Stimulated activated CD4-positive, alpha-beta T cell treated with anti-CD3 and anti-CD28 coated beads, Interleukin-12 subunit alpha, Interleukin-12 subunit beta, amount 100 ng/mL, for 24 hours (primary cell): ENCODE measurements at places on chromosomes 5 and 9.

DNA sequence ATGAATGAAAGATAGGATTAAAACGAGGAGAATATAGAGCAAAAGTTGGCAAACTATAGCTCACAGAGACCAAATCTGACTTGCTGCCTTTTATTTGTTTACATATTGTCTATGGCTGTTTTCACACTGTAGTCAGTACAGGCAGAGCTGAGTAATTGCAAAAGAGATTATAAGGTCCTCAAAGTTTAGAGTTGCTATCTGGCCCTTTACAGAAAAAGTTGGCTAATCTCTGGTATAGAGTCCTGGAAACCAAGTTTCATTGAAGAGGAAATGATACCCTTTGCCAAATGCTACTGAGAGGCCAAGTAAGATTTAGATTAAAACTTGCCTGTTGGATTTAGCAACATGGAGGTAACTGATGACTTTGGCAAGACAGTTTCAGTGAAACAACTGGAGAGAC lies 36.0 kb downstream of the LYRM7 start:
- DNase-seq = no peak

DNA sequence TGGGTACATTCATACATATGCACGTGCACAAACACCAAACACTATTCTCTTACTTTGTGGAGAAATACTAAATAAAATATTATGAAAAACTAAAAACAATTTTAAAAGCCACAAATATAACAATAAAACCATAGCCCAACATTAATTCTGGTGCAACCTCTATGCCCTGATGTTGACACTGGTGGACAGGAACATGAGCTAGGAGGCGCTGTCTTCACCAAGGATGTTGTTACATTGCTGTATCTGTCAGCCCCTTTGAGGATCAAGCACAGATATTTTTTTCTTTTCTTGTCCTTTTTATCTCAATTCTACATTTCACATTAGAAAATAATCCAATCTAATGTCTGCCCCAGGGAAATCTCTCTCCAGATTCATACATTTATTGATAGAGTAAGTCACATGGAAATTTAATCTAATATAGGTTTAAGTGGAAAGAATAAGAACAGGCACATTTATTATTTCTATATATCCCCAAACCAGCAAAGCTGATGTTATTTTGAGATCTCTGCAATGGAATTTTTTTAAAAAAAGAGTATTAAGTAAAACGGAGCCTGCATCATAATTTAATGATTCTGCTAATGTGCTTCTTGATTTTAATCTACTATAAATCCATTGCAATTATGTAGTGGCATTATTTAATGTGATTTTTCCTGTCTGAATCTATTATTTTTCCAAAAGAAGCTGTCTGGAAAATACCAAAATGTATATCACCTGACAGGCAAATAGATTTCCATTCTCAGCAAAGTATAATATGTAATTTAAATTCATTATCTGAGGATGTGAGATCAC lies 716.5 kb downstream of the MTRR start:
- DNase-seq = no peak

DNA sequence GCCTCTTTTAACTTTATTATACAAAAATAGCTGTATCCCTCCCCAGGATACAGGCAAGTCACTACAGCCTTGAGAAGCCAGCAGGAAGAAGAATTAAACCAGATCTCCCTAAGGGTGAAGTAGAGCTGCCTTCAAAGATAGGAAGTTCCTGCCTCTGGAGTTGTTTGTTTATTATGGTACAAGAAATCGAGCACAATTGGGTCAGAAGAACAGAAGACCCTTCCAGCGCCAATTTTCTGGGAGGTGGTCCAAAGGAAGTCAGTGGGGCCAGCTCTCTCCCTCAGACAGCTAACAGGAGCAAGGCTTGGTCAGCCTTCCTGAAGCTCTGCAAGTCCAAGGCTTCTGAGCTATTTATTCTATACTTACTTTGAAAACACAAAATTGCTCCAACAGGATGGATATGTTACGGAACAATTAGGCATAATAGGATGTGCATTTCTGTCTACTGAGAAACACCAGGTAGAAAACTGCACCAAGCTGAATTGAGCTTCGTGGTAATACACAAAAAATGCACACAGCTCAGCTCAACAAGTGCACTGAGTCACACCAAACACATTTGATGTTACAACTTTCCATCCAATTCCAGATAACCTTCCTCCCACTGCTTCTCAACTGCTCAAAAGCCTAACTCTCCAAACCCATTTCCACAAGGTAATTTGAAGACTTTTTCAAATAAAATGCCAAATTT lies 16.0 kb downstream of the SERINC5 start:
- no peak for DNase-seq

DNA sequence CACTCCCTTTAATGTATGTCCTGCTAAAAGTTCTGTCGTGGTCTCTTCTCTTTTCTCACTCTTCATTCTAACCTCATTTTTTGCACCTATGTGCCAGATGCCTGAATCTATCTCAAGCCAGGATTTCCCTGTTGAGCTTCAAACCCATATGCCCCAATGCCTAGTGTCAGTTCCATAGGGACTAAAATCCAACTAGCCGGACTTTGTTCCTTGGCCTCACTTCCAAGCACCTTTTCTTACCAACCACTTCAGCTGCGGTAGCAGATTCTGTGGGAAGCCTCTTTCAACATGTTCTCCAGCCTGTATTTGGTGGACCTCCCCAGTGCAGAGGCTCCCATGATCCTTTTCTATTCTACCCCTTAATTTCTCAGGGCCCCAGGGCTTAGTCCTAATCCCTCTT lies 17.5 kb downstream of the C9orf57 start:
- no peak for DNase-seq

DNA sequence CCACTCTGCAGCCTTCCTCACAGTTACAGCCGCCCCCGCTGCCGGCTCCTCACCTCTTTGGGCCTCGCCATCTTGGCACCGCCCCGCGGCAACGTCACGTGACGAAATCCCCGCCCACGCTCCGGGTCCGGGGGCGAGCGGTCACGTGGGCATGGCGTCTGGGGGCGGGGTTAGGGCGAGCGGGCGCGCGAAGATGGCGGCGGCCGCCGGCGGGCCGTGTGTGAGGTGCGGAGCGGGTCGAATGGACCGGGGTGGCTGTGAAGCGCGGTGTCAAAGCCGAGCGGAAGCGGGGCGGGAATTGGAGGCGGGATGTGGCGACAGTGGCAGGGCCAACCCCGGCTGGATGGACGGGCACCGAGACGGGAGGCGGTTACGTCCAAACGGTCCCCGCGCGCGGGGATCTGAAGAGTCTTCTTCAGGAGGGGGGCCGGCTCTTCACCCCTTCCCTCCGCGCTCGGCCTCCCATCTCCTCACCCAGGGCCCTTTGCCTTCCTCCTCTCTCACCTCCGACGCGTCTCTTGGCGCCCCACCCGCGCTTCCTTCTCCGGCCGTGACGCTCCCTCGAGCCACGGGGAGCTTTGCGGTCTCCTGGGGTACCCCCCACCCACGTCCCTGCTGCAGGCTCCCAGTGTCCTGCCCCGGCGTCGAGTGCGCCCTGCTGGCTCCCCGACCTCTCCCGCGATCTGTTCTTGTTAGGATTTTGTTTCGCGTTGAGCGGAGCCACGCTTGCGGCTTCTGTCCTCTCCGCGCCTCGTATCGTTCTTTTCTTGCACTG lies at the start of the genes DOLK and NUP188:
Gene DOLK, minus strand, starts transcription at position 77 of the 775 bp plus-strand sequence. CDS start 300 bp downstream, outside the sequence.
Gene NUP188, plus strand, starts transcription at position 173 of the 775 bp plus-strand sequence. Its CDS starts 21 bp downstream, at position 194.
- DNase-seq = peak; percentile 98
